ENCODE measurements at places on chromosomes 2 and 18.
A peak's percentile ranks its signal among the peaks of the same experiment; 100 is the strongest.

- DNase-seq, result no peak
These were observed 167.2 kb upstream of the REV1 start for GRCh38 chr2:99656994-99657393.

- no peak for DNase-seq
These were observed 929.7 kb downstream of the LRP1B start for GRCh38 chr2:141201016-141201565.

DNA sequence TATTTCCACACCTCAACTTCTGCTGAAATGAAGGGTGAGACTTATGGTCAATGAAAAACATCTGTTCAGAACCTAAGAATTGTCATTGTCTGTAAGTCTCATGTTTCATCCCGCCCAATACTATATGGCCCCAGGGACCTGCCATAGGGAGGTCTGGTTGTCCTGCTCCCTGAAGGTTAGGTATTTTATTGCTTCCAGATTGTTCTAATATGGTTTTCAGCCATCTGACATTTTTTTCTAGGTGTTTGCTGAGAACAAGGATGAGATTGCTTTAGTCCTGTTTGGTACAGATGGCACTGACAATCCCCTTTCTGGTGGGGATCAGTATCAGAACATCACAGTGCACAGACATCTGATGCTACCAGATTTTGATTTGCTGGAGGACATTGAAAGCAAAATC, 7.3 kb downstream of the XRCC5 start:
- no peak for DNase-seq

GRCh38 chr18:49690312-49690711, 123.0 kb downstream of the ACAA2 start:
- DNase-seq, result no peak

DNA sequence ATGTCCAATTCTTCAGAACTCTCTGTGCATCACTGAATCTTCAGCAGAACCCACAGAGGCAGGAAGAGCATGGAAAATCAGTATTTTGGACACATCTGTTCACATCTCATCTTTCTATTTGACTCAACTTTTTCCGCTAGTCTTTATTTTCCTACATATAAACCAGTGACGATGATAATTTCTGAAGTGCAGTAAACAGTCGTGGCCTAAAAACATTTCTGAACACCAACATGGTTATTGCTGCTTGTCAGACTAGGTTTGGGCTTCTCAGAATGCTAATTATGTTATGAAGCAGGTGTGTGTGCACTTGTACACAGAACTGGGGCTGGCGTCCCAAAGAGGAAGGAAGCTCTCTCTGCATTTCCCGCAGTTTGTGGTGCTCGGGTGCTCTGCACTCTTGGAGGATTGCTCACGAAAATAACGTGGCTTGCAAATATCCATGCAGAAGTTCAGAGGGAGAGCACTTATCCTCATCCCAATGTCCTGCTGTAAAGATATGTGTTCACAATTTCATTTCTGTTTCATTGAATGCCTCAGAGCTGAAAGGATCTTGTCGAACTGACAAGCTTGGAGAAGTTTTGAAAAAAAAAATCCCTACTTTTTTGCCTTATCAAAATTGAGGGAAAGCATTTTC, 50.8 kb downstream of the EDAR start:
- peak; percentile 28 for DNase-seq

GRCh38 chr2:206064077-206064476, 21.9 kb downstream of the INO80D start:
- DNase-seq, result no peak

DNA sequence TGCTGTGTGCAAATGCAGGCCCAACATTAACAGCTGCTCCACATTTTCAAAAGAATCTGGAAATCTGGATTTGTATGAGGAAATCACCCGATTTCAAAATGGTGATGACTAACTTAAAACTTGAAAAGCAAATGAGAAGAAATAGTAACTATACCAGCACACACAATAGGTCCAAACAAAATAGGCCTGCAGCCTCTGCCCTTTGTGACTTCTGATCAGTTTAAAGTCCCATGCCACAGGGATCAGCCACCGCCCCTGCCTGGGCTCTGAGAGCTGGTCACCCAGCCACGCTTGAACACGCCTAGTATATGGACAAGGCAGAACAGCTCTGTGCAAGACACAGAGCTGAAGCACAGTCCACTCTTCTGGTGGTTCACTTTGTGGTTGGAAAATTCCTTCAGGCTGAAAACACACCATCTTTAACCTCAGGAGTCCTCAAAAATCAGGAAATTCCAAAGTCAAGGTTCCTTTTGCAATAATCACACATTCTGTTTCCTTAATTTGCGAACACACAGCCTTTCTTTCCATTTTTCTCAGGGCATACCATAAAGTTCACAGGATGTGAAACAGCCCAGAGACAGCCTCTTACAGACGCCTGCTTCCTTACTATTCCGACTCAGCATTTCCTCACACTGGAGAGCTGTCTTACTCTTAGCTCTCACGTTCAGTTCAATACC, 150.1 kb upstream of the RIOK3 start:
- DNase-seq, result no peak

GRCh38 chr2:84495539-84496146, 20.7 kb upstream of the DNAH6 start:
- DNase-seq, result no peak

DNA sequence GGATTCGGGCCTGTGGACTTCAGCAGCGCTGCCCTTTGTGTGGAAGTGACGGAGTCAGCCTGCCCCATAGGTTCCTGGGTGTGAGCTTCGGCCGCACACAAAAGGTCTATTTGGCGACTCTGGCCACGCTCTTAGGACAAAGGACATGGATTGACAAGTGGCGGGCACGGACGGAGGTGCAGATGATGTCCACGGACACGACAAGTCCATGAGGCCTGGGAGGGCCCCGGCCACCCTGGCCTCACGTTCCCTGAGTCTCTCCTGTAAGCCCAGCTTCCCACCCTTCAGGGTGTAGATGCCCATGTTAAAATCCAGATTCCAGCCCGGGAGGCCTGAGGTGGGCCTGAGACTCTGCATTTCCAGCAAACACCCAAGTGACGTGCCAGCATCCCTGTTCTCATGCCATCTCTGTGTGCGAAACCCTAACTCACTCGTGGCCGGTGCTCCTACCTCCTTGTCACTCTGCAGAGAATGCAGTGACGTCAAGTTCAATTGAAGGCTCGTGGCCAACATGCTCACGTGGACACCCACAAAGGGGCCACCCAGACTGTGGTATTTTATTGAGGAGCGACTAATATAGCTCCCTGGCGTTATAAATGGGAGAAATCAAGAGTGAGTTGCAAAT, 111.7 kb downstream of the RTP5 start:
- DNase-seq, result no peak

GRCh38 chr2:121790276-121790956, 35.0 kb downstream of the TSN start:
- DNase-seq, result no peak

DNA sequence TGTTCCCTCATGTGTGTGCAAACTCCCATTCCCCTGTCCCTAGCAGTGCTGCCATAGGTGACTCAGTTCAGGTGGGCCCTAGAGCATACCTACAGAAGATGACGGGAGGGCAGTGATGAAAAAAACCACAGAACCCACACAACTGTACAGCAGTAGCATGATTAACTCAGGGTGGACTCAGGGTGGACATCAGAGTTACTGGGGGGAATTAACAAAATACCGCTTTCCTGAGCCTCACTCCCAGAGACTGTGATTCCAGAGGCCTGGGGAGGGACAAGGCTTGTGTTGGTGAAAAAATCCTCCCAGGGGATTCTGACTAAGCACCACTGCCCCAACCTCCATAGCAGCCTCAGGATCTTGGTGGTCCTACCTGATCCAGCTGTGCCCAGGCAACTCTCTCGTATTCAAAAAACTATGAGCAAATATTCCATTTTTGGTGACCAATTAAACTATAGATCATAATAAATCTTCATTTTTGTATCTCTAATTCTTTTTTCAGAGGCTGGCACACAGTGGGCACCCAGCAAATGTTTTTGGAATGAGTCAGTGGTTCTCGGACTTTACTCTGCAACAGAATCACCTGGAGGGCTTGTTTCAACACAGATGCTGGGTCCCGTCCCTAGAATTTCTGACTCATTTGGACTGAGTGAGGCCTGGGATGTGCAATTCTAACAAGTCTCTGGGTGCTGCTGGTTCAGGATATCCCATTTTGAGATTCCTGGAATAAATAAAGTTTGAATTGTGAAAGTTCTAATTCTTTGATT, 84.1 kb upstream of the NABP1 start:
- no peak for DNase-seq

- DNase-seq, result no peak
These were observed 97.1 kb downstream of the ACKR3 start for GRCh38 chr2:236666646-236667204.

GRCh38 chr2:3282056-3282998, 95.3 kb downstream of the EIPR1 start:
- no peak for DNase-seq

GRCh38 chr2:129062146-129062912, 743.7 kb upstream of the HS6ST1 start:
- no peak for DNase-seq

- no peak for DNase-seq
These were observed 56.2 kb downstream of the EMILIN2 start for GRCh38 chr18:2903006-2903405.

- DNase-seq, result no peak
These were observed 107.6 kb upstream of the RMP24 start for GRCh38 chr18:35864916-35865315.

GRCh38 chr2:60679036-60679780, 76.9 kb upstream of the PAPOLG start:
- no peak for DNase-seq

DNA sequence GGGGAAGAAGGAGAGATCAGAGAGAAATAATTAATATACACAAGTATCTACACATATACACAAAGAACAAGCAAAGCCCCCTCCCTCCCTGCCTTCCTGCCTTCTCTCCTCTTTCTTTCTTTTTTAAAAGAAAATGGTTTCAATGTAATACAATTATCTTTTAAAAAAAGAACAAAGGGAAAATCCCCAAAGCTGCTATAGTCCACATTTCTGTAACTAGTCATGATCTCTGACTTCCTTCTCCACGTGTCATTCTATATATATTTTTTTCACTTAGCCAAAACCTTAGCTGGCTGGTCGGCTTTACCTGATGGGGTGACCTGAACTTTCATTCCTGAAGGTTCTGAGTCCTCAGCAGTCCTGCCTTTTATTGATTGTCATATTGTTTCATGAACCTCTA, 44.3 kb downstream of the MAP3K20 start:
- no peak for DNase-seq

- peak; percentile 49 for DNase-seq
These were observed 24.3 kb upstream of the ID2 start for GRCh38 chr2:8657423-8658062.

DNA sequence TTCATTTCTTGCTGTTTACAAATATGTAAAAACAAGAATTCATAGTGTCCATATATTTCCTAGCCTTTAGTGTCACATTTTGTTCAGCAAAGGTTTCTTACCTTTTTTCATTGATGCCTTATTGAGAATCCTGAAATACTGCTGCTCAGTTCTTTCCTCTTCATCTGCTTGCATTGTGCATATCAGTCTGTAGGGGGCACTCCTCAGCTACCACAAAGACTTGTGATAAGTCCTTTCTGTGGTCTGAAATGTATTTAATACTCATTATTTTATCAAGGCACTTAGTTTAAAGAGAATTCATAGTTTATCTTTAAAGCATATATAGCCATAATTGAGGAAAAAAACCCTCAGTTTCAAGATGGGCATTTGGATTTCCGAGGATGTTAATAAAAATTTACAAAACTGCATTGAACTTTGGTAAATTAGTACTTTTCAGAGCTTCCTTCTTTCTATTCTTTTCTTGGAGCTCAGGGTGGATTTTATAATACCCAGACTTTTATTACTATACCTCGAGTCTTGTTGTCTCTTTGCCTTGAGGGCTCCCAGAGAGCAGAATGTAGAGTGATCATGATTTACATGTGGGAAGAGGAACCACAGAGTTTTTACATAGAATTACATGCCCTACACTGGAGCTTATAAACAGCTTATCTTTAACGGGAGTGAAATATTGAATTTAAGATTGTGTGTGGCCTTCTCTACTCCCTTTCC, 570.1 kb downstream of the PLCL1 start:
- peak; percentile 35 for DNase-seq

DNA sequence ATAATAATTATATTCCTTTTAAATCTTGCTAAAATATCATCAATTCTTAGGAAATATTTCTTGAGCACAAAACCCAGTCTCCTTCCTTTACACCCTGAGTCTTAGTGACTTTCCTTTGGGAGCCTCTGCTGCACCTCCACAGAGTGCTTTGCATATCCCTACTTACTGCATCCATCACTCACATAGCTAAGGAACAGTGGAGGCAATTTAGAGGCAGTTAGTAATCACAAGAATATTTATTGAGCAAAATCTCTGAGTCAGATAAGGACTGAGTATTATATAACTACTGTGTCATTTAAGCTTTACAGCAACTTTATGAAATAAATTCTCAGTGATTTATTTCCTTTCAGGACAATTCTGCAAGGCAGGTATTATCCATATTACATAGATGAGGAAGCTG, 327.7 kb downstream of the TMX3 start:
- DNase-seq, result no peak

DNA sequence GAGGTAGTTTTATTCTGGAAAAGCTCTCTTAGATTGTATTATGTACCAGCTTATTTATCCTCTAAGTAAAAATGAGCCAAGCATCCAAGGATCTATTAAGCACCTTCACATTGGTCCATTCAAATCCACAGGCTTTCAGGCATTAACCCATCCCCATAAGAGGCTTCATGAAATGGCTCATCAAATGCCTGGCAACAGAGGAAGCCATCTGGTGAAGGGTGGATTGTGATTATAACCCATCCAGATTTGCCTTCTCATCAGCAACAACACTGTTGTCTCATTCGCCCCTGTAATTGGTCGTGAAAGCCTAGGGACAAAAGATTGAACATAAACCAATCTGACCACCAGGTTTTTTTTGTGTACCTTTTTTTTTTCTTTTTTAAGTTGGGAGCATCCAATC, 134.3 kb upstream of the TACR1 start:
- no peak for DNase-seq

DNA sequence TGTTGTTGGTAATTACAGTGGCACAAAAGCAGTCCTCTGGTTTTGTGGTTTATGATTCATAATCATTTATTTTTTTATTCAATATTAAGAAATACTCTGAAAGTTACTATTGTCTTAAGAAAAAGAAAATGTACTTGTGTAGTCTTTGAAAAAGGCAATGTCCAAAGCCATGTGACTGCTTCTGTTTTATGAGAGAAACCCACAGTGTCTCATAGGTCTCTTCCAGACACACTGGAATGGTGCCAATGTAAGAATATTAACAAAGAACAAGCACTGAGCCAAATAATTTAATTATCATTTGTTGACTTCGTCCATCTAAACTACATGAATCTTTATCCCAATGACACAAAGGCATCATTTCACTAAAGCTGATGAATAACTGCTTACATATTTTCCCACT, 62.5 kb downstream of the RPRM start:
- DNase-seq, result no peak

All from activated CD4-positive, alpha-beta memory T cell treated with anti-CD3 and anti-CD28 coated beads for 36 hours (primary cell).